ENCODE measurements at places on chromosomes 3 and 15.

DNA sequence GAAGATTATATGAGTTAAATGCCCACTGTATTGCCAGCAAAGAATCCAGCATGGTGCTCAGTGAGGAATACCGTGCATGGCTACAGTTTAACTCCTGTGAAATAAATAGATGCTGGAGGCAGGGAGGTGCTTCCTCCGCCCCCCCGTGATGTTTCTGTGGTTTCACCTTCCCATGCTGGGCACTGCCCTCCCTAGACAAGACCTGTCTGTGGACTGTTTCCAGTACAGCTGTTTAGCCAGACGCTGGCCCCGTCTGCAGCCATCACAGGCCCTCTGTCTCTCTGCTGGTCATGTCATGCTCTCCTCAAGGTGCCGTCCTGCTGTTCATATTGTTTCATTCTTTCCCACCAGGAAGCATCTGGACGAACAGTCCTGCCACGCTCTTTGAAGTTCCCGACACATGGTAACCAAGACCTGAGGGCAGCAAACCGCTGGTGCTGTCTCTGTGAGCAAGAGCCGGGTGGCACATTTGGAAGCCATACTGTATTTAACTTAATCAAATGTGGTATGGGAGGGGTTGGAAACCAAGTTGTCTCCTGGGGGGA lies 31.4 kb downstream of the GOLGA8S start:
- DNase-seq: no peak

DNA sequence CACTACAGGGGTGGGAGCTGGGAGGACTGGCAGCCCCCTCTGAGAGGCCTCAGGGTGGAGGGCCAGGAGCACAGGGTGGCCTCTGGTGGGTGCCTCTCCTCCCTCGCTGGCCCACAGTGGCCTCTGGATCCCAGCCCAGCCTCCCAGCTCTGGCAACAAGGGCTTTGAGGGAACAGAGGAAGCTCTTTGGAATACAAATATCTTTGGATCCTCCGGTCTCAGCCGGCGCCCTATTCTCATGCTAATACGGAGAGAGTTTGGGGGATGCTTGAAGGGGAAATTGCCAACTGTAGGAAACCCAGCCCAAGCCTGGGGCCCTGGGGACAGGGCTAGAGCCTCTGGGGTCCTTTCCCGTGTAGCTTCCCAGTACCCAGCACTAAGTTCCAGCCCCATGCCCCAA lies 33.4 kb upstream of the INSYN1 start:
- DNase-seq: no peak

- DNase-seq: no peak
Observed at GRCh38 chr15:86483936-86484335, 404.3 kb downstream of the AGBL1 start.

- no peak for DNase-seq
Observed at GRCh38 chr15:64877435-64877834, 34.3 kb upstream of the ANKDD1A start.

DNA sequence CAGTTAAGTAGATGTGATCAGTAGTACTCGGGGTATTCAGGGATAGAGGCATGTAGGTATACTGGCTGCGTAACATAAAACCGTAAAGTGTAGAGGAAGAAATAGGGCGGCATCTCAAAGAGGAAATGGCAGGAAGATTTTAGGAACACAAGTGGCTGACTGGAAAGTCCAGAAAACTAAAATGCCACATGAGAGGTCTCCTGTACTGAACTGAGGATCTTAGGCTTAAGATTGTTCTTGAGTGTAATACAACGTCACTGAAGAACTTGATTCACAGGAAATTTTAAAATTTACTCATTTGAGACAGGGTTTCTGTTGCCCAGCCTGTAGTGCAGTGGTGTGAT lies 2.3 kb upstream of the LMLN start:
- DNase-seq: no peak

DNA sequence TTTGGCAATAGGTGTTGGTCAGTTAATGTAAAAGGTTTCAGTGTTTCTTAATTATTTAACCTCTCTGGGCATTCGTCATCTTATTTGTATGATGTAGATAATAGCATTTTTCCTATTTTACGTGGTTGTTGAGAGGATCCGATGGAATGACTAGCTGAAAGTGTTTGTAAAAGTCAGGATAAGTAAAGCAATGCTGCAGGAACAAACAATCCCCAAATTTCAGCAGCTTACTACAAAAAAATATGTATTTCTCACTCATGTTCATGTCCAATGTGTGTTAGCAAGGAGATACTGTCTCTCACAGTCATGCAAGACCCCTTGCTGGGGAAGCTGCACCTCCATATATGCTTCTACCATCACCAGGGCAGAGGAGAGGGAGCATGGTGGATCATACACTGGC lies 38.7 kb downstream of the CEMIP start:
- no peak for DNase-seq

- DNase-seq: no peak
Observed at GRCh38 chr3:17986348-17986816, 244.0 kb upstream of the TBC1D5 start.

Measured in kidney tubule cell (primary cell).